H54 (cell line): ENCODE measurements at places on chromosomes 6 and 20.

DNA sequence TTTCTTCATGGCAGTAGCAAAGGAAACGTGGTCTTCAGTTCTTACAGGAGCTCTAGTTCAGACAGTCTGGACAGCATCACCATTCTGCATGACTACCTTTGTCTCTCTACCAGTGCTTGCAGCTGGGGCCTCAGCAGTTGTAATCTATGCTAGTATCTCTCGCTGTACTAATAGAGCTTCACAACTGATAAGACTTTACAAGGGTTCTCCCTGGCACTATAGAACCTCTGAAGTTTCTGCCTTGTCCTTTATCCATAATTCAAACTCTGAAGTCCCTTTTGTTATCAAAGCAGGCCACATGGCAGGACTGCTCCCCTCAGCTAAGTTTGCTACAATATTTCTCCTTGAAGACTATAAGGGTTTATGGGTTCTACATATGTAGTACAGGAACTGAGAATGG, 842.1 kb upstream of the ADGRB3 start:
- no peak for DNase-seq

DNA sequence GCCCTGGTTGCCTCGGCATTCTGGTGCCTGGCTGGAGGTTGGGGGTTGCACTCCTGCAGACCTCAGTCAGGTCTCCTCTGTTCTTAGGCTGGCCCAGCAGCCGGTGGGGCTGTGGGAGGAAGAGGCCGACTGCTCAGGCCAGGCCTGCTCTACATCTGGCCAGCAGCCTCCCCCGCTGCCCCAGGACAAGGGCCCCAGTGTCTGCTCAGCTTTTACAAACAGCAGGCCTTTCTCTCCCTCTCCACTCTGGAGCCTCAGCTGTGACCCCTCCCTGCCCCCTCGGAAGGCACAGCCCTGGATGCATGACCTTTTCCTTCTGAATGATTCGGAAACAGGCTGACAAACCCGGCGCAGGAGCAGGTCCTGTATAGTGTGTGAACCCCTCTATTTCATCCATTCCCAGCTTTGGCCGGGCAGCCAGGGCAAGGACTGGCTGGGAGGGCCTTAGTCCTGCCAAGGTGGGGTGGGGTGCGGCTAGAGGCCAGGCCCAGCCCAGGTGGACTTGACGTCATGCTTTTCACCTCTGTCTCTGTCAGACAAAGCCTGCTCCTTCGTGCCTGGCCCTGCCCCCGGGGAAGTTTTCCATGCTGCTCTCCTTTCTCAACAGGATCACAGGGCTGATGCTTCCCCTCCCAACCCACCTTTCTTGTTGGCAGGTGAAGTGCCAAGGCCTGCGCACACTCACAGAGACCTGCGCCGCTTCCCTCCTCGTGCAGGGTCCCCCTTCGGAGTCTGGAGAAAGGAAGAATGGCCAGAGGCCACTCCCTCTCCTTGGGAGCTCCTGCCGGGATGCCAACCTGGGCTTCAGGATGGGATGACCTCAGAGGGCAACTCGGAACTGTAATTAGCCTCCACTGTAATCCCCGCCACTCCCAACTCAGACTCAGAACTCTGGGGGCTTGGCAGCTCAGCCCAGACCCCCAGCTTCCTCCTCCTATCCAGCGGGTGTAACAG, 10.1 kb upstream of the ITPR3 start:
- DNase-seq, result no peak

DNA sequence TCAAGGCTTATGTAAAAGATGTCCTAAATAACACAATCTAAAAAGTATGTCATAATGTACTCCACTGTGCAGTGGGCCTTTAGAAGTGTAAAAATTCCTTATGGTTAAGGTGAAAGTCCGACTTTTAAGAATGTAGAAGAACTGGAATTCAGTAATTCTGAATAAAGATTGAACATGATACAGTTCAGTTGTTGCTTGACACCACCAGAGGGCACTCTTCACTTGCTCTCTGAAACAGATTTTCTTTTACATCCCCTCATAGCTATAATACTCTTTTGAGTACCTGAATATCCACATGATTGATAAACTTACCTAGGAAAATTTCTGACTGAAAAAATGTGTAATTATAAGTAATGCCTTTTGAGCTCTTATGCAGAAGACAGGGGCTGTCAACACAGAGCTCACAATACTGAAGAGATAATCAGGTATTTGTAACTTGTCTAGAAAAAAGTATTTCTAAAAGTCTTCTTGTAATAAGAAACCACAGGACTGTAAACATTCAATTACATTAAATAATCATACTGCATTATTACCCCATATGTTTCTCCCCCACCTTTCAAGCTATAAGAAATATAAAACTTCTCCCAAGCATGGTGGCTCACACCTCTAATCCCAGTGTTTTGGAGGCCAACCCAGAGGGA, 92.1 kb downstream of the POPDC3 start:
- no peak for DNase-seq

DNA sequence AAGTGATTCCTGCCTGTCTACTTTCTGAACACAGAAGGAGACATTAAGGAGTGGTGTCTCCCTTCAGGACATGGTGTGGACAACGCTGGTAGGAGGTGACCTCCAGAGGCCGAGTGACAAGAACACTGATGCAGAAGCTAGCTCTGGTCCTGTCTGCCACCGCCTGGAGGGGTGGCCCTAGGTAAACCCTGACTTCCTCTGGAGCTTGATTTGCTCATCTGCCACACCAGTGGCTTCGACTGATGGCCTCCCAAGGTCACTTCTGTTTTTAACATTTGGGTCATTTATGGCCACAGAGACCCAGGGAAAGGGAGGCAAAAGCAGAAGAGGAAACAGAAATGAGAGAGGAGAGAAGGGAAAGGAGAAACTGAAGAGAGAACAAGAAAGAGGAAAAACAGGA, 49.4 kb upstream of the SLC22A23 start:
- no peak for DNase-seq
